ENCODE measurements at places on chromosomes 5 and 9. TPM values are rescaled to one million over a fixed set of nuclear protein-coding genes. Genes with fewer than 3 reads are reported as not detected.

Gene TEK
- total RNA-seq, result 0.51 TPM

Gene CCDC183
- total RNA-seq, result 1.0 TPM

Gene TRPM6
- total RNA-seq, result under 0.01 TPM

Gene IDNK
- total RNA-seq, result 7.8 TPM

Gene CDC20B
- not detected for total RNA-seq

Gene IRGM
- total RNA-seq, result not detected

Gene SARDH
- total RNA-seq, result 9.0 TPM

Gene EMB
- total RNA-seq, result 11.6 TPM

GRCh38 chr5:126883564-126884245 lies 106.8 kb downstream of the LMNB1 start:
- no peak for DNase-seq

- DNase-seq, result peak; percentile 84
These were observed 4.2 kb upstream of the NFIL3 start for GRCh38 chr9:91427873-91428272.

DNA sequence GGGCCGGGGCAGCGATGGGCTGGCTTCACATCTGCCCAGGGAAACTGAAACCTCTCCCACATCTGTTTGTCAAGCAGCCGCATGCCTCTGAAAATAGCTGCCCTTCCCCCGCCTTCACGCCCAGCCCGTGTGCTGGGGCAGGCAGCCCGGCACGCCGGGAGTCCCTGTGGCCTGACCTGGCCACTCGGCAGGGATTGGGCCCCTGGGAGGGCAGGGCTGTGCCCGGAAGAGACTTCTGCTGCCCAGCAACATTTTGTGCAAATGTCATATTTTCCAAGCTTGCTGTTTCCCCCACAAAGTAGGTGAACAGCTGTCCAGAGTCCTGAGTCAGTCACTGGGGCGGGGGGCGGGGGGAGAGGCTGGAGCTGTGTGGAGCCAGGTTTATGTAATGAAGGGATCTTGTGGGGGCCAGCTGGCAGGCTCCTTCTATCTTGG lies 8.2 kb downstream of the COL27A1 start:
- peak; percentile 78 for DNase-seq

- DNase-seq, result no peak
These were observed 1.8 kb upstream of the PDE8B start for GRCh38 chr5:77208507-77209163.

DNA sequence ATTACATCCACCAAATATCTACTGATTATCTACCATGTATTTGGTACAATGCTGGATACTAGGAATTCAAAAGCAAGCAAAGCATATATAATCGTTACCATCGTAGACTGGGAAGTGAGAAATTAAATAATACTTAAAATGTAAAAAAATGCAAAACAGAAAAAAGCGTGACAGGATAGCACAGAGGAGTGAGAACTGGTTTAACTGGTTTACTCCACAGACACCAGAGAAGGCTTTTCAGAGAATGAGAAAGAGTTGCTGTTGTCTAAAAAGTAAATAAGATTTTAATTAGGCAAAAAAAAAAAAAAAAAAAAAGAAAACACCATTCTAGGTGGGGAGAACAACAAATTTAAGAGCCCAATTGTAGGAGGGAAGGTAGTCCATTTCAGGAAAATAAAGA lies 657.9 kb upstream of the ST8SIA4 start:
- DNase-seq, result no peak

GRCh38 chr5:56175021-56175420 lies 58.1 kb downstream of the ANKRD55 start:
- no peak for DNase-seq

DNA sequence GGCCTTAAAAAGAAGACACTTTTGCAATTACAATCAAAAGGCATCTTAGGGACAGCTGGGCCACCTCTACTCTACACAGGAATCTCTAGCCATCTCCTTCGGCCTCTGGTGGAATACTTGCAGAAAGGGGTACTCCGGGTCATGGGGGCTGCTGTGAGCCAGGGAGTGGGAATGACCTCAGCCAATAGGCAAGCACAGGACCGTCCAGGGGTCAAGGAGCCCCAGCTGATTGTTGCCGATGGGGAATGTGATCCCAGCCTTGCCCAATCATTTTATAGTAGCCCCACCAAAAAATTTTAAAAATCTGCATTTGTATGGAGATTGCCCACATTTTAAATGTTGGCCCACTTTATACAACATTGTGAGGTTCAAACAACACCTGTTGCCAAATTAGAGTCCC lies 16.9 kb upstream of the SLC36A3 start:
- DNase-seq, result no peak

DNA sequence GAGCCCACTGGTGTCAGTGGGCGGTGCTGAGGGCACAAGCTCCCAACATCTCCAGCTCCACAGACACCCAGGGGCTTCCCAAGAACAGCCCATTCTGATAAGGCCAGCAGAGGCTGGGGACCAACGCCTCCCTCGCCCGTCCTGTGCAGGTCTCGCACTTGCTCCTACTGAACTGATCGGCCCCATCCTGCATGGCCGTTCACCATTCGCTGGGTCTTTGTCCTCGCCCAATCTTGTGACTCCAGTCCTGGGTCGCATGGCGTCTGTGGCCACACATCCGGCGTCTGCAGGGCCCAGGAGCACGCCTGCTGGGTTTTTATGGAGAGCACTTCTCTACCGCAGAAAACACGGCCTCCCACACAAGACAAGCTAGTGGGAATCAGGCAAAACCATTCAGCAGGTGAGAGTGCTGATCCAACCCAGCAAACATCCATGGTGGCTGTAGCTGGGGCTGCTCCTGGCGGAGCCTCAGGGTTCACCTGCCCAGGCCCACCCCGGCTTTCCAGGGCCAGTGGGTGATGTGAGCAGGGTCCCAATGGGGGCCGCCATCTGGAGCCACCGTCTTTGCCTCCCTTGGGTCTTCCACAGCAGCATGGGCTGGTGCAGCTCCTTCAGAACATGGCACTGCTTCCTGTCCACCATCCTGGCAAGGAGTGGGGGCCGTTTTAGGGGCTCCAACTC lies 7.4 kb downstream of the LRRC14B start:
- no peak for DNase-seq

GRCh38 chr5:157216391-157217142 lies 35.9 kb downstream of the ITK start:
- DNase-seq, result no peak

DNA sequence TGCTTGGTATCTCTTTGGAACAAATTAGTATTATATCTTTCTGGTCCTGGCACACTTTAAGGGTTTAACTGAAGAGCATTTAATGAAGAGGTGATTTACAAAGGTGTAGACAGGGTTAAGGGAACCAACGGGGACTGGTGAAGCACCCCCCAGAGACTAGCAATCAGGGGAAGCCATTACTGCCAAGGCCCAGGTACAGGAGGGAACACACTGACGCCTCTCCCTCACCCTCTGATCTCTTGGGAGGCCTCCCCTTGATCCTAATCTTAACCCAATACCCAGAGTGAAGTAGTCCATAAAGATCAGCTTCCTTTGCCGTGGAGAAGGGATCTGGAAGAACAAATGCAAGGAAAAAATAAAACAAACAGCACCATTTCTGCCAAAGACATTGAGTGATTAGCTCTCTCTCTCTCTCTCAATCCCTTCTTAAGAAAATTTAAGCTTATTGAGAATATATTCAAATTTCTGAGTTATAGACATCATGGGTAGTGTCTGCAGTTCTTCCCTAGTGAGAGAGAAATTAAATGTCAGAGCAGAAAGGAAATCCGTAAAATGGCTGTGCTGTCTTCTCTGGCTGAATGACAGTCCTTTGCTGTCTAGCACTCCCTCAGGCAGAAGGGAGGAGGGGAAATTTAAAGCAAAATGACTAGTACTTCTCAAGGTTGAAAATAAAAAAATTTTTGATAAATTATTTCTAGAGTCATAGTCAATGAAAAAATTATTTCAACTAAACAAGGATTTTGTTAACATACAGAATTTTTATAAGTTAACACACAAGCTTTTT lies 20.0 kb downstream of the F2R start:
- DNase-seq, result no peak

DNA sequence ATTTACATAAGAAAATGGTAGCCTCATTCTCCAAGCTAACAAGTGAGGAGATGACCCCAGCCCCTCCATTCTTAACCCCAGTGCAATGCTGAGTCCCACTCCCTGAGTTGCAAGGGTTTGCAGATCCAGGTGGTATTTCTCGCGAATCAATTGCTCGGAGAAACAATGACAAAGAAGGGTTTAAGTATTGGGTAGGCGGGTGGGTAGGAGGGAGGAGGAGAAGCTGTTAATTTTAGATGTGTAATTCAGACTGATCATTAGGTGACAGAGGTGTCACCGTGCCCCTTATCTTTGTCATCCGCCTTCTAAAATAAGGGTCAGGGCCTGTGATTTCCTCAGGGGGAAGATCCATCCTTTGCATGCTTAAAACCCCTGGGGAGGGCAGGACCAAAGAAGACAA lies 17.0 kb upstream of the SH3RF2 start:
- DNase-seq, result no peak

GRCh38 chr5:5687113-5687512 lies 264.6 kb downstream of the ICE1 start:
- no peak for DNase-seq

Data from fibroblast of lung (primary cell).